ENCODE measurements at places on chromosomes 12 and 14.

DNA sequence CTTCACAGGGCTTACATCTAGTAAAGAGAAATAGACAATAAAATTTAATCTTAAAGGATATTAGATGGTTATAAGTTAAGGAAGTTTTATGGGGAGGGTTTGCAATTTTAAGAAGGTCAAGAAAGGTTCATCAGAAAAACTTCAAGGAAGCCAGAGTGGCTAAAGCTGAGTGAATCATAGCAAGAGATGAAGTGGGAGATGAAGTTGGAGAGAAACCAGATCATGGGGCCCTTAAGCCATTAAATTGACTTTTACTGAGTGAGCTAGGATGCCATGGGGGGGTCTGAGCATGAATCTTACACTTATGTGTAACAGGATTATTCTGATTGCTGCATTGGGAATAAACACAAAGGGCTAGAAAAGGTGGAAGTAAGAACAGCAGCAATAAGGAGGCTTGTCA is 189.2 kb downstream of the LRIG3 start:
- DNase-seq = no peak

- DNase-seq = no peak
These were observed 11.1 kb upstream of the CKAP4 start for GRCh38 chr12:106258935-106259334.

GRCh38 chr14:93031505-93032315 is 84.0 kb downstream of the ITPK1 start:
- DNase-seq = no peak

GRCh38 chr12:110935588-110935987 is 15.2 kb upstream of the MYL2 start:
- DNase-seq = no peak

DNA sequence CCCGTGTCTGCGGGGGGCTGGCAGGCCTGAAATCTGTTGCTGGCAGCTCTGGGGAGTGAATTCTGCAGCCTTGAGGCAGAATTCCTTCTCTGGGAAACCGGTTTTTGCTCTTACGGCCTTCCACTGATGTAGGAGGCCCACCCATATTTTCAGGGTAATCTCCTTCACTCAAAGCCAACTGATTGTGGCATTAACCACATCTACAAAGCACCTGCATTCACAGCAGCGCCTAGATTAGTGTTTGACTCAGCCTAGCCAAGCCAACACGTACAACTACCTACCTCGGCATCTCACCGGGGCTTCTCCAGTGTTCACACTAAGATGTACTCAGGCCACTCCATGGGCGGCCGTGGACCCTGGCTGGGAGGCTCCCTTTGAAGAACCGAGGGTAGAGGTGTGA is 15.8 kb downstream of the C12orf43 start:
- DNase-seq = no peak

DNA sequence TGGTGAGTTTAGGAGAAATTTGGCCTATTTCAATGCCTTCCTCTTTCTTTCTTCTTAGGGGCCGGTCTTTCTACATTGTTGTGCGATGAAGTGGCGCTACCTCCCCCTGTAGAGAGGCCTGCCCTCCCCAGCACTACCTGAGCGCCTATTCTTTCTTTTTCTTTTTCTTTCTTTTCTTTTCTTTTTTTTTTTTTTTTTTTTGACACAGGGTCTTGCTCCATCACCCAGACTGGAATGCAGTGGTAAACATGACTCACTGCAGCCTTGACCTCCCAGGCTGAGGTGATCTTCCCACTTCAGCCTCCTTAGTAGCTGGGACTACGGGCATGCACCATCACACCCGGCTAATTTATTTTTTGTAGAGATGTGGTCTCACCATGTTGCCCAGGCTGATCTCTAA is 136.1 kb upstream of the MAX start:
- no peak for DNase-seq

GRCh38 chr14:73462048-73462715 is 3.8 kb upstream of the NUMB start:
- no peak for DNase-seq

- DNase-seq = no peak
These were observed 169.6 kb downstream of the EGLN3 start for GRCh38 chr14:33781236-33781635.

DNA sequence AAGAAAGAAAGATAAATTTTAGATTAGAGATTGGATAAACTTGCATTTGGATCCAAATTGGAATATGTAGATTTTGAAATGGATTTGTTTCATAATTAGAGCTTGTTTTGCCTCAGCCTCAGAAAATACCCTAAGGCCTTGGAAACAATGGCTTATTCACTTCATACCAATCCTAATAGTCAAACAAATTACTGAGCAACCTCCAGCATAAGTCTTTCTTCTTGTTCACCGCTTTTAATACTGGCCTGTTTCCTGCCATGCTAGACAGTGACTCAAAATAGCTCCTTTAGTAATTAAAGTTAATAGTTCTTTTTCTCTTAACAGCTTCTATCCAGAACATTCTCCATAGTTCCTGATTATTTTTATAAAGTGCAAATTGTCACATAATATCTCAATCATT is 110.9 kb upstream of the DNM1L start:
- no peak for DNase-seq

Data from NK-92 treated with Interleukin-12 subunit alpha and Interleukin-12 subunit beta, amount 100 ng/mL, for 24 hours (cell line).